Uterus (tissue), 4 donors: ENCODE measurements at places on chromosomes 5 and 9.

GRCh38 chr9:84667571-84668195 lies 1.8 kb upstream of the NTRK2 start:
- no peak for DNase-seq

GRCh38 chr9:135711391-135711790 lies 9.4 kb downstream of the KCNT1 start:
- no peak for DNase-seq

DNA sequence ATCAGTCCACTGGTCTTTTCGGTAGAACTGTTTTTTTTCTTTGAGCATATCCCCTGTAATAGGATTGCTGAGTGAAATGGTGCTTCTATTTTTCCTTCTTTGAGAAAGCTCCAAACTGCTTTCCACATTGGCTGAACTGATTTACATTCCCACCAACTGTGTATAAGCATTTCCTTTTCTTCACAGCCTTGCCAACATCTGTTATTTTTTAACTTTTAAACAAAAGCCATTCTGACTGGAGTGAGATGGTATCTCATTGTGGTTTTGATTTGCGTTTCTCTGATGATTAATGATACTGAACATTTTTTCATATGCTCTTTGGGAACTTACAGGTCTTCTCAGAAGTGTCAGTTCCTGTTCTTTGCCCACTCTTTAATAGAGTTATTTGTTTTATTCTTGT lies 764.7 kb downstream of the MTRR start:
- DNase-seq, result no peak

DNA sequence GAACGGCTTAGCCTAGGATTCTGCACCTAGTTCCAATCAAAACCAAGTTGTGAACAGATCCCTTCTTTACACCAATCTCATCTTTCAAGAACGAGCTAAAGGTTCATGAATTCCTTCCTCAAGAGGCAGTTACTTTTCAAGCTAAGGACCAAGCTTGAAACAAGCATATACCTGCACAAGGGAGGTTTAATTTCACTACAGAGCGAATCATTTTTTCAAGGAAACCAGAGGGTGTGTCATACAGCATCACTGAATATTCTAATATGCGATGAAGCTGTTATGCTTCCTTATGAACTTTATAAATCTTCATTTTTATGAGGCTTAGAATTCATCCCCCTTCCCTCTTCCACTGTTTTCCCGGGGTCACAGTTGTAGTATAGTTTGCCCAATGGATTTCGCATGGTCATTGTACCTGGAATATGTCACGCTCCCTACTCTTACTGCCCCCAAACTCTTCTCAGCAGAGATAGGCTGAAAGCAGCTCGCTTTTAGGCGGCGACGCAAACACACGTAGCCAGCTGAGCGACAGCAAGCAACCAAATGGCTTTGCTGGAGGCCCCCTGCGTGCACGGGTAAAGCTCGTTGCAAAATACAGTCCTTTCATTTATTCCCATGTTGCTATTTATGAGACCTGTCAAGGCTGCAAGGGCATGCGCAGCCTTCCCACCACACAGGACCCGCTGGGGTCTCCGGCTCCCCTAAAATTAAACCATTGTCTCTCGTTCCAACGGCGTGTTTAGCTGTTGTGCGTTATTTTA lies 832 bp downstream of the LMBRD2 start:
- DNase-seq, result no peak

DNA sequence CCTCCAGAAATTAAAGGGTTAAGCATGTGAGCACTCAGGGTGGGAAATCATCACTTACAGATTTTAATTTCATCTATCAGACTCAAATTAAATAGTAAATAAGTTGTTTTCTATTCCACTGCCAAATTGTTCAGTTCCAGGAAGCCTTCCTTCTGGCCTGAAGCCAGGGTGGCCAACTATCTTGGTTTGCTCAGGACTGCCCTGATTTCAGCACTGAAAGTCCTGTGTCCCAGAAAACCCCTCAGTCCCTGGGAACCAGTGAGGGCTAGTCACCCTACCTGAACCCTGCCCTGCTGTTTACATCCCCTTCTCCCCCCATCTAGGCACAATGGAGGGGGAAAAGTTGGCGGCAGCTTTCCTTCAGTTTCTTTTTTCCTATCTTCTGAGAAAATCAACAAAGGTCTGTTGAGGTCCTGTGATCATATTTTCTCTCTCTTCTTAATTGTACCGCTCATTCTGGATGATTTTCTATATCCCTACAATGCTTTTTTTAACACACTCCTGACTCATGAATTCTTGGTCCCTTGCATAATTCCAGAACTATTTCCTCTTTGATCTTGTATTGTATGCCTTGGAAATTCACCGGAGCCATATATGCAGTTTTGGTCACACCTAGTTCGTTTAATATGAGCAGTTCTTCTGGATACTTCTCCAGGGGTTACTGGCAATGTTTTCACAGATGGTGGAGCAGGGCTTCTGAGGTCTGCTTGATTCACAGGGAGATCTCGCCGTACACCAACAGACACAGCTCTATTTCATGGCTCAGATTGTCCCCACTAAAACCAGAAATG lies 103.8 kb downstream of the MAP1B start:
- DNase-seq, result peak; percentile 43

- no peak for DNase-seq
Measured at GRCh38 chr5:24073107-24073506, 565.7 kb downstream of the PRDM9 start.

- no peak for DNase-seq
Measured at GRCh38 chr9:136613824-136614371, 48.8 kb upstream of the EGFL7 start.

DNA sequence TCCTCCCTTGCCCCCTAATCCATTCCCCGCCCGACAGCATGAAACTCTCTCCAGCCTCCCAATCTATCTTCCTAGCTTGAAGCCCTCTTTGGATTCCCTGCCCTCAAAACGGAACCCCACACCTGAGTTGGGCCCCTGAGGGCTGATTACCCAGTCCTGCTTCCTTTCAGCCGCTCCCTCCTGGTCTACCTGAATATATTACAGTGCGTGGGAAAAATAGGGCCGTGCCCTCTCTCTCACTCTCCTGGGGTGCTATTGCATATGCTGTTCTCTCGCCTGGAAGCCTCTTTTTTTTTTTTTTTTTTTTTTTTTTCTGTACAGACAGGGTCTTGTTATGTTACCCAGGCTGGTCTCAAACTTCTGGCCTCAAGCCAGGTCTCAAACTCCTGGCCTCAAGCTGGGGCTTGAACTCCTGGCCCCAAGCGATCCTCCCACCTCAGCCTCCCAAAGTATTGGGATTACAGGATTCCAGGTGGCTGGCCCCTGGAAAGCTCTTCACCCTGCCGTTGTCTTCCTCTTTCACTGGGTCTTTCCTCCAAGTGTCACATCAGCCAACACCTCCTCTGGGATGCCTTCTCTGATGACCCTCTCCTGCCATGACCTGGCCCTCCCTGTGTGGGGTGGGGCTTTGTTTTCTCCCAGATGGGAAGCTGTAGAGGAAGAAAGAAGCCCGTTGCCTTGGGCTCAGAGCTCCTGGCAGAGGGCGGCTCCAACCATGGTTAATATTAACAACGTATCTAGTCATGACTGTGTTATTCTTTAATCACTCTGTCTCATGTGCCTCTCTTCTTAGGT lies 8.2 kb downstream of the DNM1 start:
- DNase-seq, result no peak

GRCh38 chr5:78974011-78974410 lies 11.1 kb downstream of the ARSB start:
- DNase-seq, result no peak

DNA sequence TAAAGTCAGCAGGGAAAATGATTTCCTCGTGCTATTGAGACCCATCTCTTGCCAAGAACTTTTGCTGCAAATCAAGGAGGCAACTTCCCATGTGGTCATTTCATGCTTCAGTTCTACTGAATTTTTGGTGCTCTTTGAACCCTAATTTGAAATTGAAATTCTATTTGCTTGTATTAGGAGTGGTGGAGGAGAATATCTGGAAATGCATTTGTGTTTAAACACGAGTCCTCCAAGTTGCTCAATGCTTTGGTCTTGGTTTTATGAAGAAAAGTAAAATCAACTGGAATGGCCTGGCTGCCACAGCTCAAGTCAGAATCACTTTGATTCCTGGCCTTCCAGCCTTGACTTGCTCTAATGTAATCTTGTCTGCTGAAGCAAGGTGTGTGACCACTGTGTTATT lies 613.2 kb downstream of the TLE1 start:
- DNase-seq, result no peak

- DNase-seq, result no peak
Measured at GRCh38 chr5:74064225-74064624, 438.2 kb downstream of the ARHGEF28 start.

- DNase-seq, result no peak
Measured at GRCh38 chr5:66342341-66342880, 198.3 kb downstream of the SREK1 start.

DNA sequence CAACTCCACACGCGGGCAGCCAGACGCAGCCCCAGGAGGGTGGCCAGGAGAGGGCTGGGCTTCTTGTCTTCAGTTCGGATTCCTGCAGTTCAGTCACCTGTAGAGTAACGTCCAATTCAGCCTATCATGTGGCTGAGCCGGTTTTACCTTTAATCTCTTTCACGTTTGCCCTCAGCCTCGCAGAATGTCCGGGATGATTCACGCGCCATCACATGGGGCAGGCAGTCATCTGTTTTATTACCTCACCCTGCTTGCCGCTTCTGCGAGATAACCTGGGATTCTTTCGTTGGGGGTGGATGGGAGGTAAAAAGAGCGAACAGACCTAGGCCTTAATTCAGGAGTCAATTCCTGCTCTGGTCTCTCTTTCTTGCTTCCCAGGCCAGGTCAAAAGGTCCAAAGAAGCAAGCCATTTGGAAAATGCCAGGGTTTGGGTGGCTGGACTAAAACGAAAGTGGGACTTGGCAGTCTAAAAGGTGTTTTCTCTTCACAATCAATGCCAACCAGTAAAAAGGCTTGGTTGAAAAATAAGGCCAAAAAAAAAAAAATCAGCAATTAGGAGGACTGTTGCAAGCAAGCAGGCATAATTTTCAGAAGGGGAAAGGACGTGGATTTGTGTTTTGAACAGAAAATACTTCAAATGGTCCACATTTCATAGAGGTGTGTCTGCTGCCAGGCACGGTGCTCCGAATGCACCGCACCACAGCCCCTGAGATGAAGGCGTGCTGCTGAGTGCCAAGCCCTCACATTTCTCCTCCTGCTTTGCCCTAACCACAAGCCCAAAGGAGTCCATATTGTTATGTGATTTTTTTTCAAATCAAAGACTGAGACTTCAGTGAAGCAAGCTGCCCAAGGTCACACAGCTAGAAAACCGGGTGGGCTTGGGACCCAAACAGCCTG lies 2.8 kb upstream of the WWC1 start:
- no peak for DNase-seq

- DNase-seq, result no peak
Measured at GRCh38 chr5:14386884-14387624, 194.5 kb upstream of the OTULINL start.

DNA sequence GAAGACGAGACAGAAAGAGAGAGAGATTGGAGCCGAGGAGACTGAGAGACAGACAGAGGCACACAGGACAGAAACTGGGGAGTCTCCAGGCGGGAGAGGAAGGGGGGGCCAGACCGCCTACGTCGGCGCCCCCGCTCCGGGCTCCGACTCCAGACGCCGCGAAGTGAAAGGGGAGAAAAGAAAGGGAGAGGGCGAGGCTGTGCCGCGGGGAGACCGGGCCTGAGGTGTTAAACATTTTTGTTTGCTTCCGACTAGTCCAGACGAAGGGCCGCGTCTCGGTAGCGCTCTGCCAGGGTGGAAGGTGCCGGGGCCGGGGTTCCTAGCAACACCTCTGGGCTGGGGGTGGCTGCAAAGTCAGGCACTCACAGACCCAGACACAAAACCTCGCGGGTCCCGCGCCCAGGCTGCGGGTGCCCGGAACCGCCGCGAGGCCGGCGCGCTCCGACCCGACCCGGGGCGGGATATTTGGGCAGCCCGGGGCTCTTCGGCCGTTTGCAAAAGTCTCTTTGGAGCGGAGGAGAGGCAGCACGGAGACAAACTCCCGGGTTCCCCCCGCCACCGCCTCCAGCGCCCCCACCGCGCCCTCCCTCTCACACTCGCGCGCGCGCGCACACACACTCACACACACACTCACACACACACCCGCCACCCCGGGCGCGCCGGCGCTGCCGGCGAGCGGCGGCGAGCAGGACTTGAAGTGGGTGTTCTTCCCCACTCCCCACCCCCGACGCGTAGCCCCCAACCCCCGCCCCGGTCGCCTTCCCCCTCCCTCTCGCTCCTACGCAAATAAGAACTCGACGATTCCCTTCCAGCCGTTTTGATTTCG lies 626 bp upstream of the FST start:
- peak; percentile 56 for DNase-seq

DNA sequence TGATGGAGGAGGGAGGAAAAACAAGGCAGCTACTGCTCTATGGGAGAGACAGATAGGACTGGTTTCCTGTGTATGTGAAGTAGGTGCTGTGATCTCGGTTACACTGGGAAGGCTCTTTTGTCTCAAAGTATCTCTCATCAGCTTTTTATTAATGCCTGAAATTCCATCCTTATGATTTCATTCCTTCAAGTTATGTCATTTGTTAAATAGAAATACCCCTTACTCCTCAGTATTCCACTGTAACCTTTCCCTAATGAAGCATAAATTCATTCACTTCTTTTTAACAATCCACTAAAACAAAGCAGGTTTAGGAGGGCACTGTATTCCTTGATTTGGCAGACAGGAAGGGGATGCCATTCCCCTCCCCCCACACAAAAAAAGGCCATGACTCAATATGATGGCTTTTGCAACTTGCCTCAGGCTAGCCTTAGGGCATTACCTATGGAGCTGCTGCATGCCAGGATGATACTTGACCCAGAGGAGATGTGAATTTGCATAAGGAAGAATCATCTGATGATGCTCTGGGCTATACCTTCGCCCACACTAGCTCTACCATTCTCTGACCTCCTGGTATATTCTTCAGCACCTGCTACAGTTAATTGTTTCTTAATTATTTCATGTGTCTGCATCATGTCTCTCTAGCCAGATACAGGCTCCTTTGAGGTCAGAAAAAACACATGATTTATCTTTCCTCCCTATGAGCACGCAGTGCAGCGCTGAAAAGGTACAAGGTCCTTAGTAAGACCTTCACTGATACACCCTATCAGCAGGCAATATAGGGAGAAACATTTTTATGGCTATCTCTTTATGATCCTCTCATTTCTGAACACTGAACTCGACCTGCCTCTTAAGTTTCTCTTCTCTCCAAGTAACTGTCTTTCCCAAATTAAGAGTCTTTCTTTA lies 26.3 kb downstream of the NR3C1 start:
- DNase-seq, result no peak

GRCh38 chr5:167987490-167988280 lies 303.8 kb upstream of the WWC1 start:
- no peak for DNase-seq

- DNase-seq, result peak; percentile 30
Measured at GRCh38 chr5:180070756-180071530, 616 bp downstream of the RNF130 start.

GRCh38 chr5:172701291-172701656 lies 60.2 kb downstream of the NEURL1B start:
- no peak for DNase-seq
